ENCODE measurements at places on chromosomes 2 and 18.

DNA sequence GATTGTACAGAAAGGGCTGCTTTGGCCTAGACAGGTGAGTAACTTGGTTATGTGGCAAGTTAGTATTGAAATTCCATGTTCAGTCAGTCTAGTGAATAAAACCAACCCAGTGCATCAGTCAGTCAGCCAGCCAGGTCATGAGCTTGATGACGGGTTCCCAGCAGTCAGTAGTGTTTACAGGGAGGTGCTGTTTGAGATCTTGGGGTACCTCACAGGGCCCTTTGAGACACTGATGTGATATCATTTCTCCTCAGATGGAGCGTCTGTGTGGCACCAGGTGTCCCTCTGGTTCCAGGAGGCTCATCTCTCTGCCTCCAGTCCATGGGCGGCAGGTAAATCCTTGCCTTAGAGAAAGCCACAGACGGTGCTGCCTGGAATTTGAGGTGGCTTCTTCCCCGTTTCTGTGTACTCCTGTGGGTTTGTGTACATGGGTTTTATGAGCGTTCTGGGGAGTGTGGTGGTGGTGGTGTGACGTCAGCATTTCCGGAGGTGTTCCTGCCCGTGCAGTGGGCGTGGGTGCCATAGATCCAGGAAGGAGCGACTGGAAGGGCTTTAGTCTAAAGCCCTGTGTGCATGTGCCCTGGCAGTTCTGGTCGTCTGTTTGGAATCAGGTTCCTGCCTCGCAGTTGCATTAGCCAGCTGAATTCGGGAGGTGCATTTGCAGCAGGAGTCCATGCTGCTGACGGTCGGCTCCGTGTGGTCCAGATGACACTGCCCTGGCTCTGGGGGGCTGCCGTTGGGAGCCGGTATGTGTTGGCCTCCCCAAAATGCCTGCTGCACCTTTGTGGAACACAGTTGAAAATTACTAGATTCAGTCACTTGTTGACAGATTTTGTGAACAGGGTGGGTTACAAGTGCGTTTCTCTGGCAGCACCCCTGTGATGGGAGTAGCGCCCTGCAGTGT lies 2.1 kb downstream of the CTDP1 start:
- no peak for DNase-seq

- no peak for DNase-seq
Measured at GRCh38 chr18:515838-516237, 15.3 kb upstream of the COLEC12 start.

- DNase-seq = no peak
Measured at GRCh38 chr18:22933966-22934423, 867 bp downstream of the RBBP8 start.

DNA sequence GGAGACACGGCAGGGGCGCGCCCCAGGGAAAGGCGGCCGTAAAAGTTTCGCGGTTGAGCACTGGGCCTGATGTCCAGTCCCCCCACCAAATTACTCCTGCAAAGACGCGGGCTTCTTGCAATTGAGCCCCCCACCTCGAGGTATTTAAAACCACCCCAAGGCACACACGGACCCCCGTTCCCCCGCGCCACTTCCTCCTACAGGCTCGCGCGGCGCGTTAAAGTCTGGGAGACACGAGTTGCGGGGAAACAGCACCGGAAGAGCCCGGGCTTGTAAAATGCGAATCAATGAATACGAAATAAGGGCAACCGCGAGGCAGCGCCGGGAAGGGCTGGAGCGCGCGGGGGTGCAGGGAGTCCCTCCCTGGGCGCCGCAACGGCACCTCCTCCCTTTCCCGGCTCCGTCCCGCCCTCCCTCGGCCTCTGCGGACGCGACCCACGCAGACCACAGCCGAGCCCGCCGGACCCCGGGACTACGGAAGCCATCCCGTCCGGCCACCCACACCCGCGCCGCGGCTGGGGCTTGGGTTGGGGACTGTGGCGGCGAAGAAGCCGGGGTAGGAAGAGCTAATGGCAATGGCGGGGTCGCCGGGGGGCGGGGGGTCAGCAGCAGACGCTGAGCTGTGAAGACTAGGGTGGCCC lies 918 bp upstream of the NETO1 start:
- no peak for DNase-seq

DNA sequence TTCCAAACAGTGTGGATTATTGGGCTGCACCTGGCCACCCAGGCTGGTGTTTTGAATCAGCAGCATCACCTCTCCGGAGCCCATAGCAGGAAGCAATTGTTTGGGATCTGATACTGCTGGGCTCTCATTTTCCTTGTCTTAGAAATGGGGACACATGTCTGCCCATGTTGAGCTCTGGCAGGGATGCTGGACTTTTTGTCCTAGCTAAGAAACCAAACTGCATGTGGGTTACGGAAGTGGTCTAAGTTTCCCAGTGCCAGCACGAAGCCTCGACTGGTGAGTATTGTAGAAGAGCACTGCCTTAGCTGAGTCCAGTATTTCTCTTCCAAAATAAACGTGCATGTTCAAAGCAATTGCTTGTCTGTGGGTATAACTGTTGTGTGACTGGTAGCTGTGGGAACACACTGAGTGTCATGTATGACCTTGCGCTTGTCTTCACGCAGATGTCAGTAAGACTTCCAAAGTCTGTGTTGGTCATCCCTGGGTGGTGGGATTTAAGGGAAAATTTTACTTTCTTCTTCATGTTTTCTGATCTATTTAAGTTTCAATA lies 43.6 kb downstream of the SH3RF3 start:
- DNase-seq = no peak

- DNase-seq = no peak
Measured at GRCh38 chr2:205696927-205697441, 14.7 kb downstream of the NRP2 start.

DNA sequence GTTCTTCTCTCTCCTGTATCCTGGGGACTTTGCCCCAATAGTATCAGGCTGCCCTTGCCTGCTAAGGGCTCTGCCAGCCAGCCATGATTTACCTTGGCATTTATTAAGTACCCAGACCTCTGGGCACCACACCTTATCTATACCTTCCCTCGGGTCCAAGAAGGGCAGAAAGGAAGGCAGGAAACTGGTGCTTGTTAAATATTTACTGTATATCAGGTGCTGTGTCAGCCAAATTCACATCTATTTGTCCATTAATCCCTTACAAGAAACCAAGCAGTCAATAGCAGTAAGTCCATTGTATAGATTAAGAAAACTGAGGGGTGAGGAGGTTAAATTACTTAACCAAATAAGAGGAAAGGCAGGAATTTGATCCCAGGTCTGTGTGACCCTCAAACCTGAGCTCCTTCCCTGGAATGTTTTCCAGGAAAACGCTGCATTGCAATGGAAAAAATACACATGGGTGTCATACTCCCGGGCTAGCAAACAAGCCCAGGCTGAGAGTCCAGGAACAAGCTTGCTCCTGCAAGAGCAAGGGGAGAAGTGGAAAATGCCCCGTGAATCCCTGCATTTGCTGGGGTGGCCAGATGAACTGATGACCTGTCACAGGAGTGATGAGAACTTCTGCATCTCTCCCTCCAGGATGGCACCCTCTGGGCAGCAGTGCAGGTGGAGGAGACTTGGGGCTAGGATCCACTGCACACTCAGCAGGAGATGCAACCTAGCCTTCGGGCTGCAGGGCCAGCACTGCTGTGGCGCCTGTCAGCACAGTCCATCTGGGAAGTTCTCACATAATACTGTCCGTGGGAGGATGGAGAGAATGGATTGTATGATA lies 30.4 kb downstream of the CIB4 start:
- DNase-seq = no peak

DNA sequence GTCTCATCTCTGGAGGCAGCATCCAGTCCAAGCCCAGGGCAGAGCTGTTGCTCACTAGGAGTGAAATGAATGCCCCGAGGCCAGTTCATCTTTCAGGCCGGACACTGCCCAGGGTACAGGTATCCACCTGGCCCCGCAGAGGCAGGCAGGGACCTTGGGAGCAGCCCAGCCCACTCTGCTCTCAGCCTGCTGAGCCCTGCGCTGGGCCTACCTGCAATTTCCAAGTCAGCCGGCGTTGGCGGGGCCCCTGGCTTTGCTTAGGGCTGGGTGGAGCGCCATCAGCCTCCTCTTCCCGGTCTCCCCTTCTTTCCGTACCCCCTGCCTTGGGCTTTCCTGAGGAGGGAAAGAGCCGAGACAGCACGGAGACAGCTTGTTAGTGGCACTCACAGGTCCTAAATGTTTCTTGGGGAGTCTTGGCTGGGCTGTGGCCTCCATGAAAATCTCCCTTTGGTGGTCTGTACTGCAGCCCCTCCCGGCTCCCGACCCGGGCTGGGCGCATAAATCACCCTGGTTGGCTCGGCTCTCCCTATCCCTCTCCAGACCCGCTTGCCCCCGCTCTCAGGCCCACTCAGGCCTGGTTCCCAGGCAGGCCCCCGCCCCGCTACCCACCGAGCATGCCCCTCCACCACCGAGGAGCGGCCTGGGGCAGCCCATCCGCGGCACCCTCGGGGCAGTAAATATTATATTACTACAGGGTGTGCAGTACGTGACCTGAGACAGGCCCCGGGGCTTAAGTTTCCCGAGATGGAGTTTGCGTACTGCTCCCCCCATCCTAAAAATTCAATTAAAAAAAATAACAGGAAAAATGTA lies 106.7 kb downstream of the DYSF start:
- no peak for DNase-seq

DNA sequence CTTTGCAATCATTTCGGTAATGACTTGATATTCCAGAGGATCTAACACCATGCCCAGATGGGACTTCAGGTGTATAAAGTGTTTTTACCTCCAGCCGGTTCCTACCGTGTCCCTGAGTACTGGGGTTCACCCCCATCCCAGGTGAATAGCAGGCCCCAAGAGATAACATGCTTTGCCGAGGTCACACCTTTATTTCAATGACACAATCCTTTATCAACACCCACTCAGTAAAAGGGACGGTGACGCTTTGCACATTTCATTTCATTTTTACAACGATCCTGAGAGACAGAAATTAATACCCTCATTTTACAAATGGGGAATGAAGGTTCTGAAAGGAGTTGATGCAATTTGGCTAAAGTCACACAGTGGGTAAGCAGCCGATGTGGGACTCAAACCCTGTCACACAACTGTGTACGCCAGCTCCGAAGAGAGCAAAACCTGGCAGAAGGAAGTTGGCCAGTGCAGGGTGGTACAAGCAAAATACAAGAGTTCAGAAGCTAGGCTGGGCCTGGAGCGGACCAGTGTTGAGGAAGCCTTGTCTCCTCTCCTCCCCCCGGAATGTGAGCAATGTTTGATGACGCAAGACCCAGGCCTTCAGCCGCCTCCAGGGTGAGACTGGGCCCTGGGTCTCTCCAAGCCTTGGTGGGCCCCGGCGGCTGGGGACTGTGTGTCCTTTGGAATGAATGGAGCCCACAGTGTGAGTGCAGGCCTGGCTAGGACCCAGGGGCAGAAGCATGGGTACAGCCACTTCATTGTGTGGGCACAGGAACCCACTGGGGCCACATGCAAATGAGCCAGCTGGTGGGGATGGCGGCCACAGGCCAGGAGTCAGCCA lies 139.6 kb upstream of the MYCN start:
- no peak for DNase-seq

DNA sequence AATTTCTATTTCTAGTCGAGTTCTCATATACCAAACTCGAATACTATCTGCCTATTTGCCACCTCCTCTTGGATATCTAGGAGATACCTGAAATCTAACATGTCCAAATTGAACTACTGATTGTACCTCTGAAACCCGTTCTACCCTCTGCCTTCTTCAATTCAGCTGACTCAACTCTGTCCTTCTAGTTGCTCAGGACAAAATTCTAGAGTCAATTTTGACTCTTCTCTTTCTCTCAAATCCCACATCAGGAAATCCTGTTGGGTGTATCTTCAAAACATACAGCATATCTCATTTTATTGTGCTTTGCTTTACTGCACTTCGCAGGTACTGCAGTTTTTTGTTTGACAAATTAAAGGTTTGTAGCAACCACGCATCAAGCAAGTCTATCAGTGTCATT lies 137.8 kb downstream of the ZAP70 start:
- DNase-seq = no peak

- DNase-seq = no peak
Measured at GRCh38 chr2:168850846-168851245, 39.4 kb downstream of the SPC25 start.

- no peak for DNase-seq
Measured at GRCh38 chr2:203533676-203534591, 1.2 kb downstream of the RAPH1 start.

GRCh38 chr2:237978058-237978712 lies 11.4 kb downstream of the UBE2F start:
- no peak for DNase-seq

DNA sequence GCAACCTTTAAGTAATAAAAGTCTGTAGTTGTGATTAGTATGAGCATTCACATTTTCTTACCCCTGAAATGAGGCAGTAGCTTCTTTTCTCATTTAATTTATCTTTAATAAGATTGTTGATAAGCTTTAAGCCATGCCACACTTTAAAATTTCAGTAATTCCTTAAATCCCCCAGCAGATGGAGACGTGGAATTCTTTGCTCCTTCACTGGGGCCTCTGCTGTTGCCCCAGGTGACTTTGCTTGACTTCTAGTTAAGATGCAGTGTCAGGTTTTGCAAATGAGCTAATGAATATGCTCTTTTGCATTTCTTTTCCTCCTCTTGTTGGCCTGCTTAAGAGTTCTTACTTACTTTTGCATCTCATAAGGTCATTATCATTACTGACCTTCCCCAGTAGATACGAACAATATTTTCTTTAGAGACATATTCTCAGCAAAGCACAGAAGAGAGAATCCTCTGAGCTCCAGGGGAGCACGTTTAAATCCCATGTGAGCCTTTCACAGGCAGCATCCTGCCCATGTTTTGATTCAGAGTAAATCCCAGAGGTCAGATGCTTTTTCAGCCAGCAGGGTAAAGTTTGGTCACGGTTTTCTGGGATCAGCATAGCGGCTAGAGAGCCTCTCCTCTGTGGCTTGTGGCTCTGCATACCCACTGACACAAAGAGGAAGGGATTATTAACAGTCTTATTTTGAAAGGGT lies 222.9 kb downstream of the PTPRM start:
- DNase-seq = no peak

DNA sequence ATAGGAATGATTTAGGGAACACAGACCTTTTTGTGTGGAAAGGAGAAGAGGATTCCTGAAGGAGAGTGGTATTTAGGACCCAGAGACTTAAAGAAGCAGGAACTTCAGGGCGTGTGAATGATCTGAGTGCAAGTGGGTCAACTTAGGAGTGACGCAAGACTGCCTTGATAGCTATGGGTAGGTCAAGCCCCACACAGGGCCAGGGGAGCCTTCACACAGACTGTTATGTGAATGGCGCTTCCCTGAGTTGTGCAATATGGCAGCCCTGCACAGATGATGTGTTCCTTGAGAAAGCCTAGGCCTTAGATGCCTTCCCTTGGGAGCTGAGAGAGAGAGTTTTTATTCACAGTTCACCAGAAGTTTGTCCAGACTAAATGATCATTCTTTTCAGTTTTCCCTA lies 47.1 kb upstream of the IGFBP5 start:
- DNase-seq = no peak

Data from activated naive CD4-positive, alpha-beta T cell (primary cell).